ENCODE measurements at places on chromosomes 13 and 19.
A peak's percentile ranks its signal among the peaks of the same experiment; 100 is the strongest.

DNA sequence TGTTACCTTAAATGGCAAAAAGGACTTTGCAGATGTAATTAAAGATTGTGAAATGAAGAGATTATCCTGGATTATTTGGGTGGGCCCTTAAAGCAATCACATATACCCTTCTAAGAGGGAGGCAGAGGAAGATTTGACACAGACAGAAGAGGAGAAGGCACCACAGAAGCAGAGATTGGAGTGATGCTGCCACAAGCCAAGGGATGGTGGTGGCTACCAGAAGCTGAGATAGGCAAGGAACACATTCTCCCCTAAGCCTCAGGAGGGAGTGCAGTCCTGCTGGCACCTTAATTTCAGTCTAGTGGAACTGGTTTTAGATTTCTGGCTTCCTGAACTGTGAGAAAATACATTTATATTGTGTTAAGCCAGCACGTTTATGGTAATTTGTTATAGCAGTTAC is 24.2 kb downstream of the DEDD2 start:
- no peak for DNase-seq

- DNase-seq: no peak
Measured at GRCh38 chr13:106056851-106057250, 478.6 kb downstream of the EFNB2 start.

DNA sequence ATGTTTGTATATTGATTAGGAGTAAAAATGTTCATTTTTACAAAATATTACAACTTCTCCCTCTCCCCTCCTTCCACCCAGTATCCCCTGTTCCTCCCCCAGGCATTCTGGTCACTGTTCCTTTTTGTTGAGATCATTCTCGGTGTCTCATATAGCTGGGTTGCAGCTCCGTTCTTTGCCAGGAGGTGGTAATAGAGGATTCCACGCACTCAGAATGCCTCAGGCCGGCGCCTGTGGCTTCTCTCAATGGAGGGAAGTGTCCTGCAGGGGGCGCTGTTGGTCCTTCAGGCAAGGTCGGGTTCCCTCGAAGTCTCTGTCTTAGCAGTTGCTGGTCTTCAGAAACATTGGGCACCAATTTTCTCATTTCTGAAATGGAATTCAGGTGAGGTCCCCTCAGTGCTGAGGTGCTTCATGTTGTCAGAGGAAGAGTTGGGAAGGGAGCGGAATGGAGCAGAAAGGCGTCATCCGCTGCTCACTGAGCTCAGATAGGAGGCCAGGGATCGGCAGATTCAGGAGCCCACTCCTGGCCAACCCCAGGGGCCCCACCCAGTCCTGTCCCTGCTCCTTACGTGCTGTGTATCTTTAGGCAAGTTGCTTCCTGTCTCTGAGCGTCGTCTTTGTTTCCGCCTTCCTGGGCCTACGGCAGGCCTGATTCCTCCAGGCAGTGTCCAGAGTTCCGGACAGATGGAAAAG is 10.3 kb upstream of the GARIN5A start:
- DNase-seq: peak; percentile 52

- DNase-seq: no peak
Measured at GRCh38 chr13:38670627-38671026, 16.2 kb upstream of the FREM2 start.

- no peak for DNase-seq
Measured at GRCh38 chr13:103213152-103213551, 146.9 kb upstream of the SLC10A2 start.

DNA sequence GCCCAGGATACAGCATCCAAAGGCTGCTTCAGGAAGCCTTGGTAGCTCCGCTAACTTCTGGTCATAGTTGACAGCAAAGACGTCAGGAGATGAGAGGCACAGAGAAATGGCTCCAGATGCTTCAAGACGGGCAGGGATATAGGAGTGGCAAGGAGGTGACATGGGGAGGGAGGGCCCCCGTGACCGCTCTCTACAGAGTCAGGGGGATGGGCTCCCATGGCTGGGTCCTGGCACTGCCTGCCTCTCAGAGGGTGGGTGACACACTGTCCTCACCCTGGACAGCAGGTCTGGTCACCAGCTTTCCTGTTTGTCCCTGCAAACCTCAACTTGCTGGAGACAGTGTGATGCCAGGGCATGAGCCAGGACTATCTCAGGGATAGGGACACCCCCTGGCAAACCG is 10.3 kb upstream of the ZNF14 start:
- DNase-seq: no peak

Measured in tongue (tissue), 3 donors.